ENCODE measurements at places on chromosomes 4 and X.

GRCh38 chr4:40484346-40485090, 145.1 kb downstream of the RBM47 start:
- no peak for DNase-seq

- no peak for DNase-seq
Measured at GRCh38 chr4:172352356-172352755, 539.2 kb downstream of the GALNTL6 start.

GRCh38 chr4:168151327-168151726, 59.0 kb downstream of the ANXA10 start:
- no peak for DNase-seq

DNA sequence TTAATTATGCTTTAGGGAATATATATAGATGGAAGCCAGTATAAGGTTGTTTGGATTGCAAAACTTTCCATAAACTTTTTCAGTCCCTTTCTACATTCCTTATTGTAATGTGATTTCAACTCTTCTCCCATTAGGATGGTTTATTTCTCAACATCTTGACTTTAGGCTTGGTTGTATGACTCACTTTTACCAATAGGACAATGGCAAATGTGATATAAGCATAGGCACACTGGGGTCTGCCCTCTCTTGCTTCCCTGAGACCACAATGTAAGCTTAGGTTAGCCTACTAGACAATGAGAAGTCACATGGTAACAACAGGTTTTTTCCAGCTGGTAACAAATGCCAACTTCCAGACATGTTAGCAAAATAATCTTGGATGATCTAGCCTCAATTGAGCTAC, 163.3 kb upstream of the RBPJ start:
- DNase-seq, result no peak

DNA sequence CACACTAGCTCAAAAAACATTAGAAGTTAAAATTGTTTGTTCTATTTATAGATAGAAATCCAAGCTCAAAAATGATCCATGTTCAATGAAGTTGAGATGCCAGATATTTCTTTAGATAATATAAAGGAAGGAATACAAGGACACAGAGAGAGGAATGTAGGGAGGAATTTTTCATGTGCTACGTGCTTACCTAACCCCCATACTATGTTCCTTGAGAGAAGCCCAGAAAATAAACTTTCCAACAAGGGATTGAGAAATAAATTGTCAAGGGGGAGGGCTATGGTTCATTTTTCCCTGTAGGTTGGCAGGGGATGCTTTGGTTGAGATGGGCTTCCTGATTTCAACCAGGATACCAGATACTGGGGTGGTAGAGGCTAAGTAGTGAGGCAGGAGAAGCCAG, 15.6 kb upstream of the ADH5 start:
- DNase-seq, result no peak

DNA sequence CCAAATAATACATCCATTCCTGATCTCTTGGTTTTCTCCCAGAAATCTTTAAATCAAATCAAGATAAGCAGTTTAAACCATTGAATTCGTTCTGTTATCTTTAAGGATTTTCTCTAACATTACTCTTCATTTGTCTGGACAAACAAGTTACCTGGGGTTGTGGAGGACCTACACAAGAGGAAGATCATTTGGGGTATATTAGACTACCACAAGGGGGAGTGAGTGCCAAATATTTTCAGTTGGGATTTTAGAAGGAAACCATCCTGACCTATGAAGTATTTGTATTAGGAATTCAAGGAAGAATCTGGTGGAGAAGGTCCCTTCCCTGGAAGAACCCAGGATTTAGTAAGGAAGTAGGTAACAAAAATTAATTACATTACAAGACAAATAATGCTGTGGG, 12.0 kb upstream of the DCHS2 start:
- no peak for DNase-seq

DNA sequence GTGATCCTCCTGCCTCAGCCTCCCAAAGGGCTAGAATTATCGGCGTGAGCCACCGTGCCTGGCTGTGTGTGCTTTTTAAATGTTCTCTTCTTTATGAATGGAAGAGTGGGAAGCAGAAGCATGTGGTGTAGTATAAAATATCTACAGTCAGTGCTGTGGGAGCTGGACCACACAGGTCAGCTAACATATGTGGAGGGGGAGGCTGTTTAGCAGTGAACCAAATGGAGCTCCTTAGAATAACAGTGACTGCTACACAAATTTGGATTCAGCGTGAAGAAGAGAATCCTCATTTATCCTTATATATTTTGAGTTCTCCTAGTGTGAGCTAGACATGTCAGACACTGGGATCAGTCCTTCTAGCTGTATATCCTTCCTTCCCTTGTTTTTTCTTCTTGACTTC, 3.2 kb downstream of the SNX25 start:
- DNase-seq, result no peak

GRCh38 chrX:107683124-107683895, 55.0 kb downstream of the PRPS1 start:
- no peak for DNase-seq

GRCh38 chrX:130523460-130524394, 121.9 kb downstream of the RBMX2 start:
- DNase-seq, result no peak

- DNase-seq, result no peak
Measured at GRCh38 chrX:12419591-12419990, 281.3 kb downstream of the FRMPD4 start.

GRCh38 chr4:186954956-186955355, 231.3 kb upstream of the FAT1 start:
- no peak for DNase-seq

- no peak for DNase-seq
Measured at GRCh38 chrX:143623657-143624056, 12.2 kb downstream of the SLITRK4 start.

- DNase-seq, result no peak
Measured at GRCh38 chrX:137565318-137565904, 516 bp upstream of the ZIC3 start.

DNA sequence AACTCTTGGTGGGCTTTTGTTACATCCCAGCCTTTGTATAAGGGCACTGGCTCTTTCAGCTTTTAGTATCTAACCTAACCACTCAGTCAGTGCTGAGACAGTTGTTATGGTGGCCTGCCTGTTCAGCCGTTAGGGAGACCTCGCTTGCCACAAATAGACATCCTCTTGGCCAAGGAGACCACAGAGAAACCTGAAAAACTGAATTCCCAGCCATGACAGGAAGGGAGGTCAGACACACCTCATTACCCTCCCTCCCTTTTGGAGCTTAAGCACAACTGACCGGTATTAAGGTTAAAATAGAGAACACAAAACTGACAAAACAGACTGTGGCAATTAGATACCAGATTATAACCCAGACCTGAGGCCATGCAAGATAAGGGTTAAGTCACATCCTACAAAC, 1639.3 kb downstream of the RPA4 start:
- DNase-seq, result no peak

GRCh38 chrX:108464604-108465003, 25.0 kb downstream of the COL4A5 start:
- no peak for DNase-seq

DNA sequence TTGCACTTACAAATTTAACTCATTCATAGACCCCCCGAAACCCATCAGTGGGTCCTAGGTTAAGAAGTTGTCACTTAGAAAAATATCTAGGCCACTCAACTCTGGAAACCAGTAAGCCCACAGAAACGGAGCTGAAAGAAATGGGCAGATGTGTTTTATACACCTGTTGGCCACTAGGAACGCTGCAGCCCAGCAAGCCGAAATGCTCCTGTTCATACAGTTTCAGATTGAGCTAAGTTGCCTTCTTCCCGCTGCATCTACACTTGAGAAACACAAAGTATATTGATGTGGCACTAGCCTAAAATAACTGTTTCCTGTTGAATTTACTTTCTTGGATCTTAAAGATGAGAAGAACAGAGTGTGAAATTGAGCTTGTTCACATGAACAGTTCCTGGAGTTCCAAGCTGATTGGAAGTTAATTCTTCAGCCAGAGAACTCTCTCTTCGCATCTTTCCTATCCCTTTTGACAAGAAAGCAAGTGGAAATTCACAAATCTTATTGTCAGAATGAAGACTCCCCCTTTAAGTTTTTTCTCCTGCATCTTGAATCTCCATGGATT, 174.1 kb downstream of the RBMX2 start:
- no peak for DNase-seq
